ENCODE measurements at places on chromosomes 12 and 14.

DNA sequence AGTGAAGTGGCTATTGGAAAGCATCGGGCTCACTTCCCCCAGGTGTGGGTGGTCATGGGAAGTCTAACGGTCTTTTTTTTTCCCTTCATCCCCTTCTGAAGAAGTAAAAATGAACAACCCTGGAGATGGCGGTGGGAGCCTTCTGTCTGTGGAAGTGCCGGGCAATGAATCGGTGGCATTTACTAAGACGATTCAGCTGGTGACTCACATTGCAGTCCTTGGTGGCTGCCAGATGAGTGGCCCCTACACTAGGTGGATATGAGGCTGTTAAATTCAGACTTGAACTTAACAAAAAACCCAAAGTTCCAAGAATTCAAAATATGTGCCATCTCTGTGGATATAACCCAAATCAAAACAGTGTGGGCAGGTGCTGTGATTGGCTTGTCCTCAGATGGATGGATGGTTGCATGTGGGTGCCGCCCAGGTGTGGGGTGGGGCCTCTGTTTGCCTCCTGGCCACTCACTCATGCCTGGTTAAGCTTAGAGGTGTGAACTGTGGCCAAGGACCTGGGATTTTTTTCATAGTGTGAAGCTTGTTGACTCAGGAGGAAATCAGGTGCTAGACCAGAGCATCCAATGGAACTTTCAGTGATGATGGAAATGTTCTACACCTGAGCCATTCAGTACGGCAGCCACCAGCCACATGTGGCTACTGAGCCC is 176.7 kb upstream of the NOS1 start:
- no peak for DNase-seq

DNA sequence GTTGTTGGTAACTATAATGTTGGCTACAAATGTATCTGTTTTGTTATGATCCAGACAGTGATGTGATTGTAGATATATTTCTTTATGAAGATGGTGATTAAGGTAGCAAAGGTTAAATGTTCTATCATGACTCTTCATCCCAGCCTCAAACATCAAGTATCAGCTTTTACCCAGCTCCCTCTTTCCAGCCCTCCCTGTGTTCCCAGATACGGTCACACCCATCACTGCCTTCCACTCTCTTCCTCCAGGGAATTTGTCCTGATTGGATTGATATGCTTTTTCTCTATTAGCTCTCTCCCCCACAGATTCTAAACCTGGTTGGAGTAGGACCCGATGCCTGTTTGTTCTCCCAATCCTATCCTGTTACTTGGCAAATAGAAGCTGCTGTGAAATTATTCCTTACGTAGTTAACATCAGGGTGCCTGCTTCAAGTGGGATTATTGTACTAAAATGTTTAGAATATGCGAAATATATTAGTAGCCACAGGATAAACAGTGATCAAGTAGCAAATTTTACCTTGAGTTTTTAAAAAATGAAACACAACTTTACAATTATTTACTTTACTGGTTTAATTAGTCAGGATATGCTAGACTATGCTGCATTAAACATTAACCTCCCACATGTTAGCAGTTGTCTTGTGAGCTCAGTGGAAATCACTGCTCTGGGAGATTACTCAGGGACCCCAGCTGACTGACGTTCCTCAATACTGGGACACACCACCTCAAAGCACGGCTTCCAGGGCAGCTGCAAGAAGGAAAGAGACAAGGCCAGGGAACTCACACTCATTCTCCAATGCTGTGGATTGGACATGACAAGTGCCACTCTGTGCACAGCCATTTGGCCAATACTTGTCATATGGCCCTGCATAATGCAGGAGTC is 165.3 kb downstream of the ALX1 start:
- no peak for DNase-seq

GRCh38 chr12:111180426-111181142 is 188.3 kb downstream of the PHETA1 start:
- DNase-seq = no peak

DNA sequence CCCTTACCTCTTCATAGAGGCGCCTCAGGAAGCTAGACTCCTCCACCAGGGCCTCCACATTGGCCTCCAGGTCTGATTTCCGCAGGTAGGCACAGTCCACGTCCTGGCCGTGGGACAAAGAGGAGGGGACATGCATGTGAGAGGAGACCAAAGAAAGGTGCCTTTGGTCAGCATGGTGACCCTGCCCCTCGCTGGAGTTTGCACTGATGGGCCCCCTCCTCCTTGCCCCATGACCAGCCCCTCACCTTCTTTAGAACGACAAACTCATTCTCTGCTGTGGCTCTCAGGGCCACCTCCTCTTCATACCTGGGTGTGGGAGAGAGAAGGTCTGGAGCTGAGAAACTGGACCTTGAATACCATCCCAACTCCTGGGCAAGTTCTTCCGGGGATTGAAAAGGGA is 3.2 kb downstream of the KRT85 start:
- DNase-seq = no peak

GRCh38 chr12:18676996-18677588 is 60.7 kb downstream of the PLCZ1 start:
- DNase-seq = peak; percentile 38

DNA sequence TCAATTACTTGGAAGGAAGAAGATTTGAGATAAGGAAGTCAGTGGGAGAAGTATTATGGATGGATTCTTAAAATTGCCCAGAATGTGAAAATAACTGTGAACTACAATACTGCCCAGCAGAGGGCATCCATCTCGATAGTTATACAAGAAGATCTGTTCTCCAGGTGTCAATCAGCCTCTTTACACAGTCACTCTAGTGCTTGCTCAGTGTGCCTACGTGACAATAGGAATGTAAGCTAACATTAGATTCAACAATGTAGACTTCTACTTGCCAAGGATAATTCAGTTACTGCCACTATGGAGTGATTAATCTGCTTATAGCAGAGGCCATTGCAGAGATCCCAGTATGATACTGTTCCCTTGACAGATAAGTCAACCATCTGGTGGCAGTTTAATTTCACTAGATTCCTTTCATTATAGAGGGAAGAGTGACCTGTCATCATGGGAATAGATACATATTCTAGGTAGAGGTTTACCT is 10.6 kb upstream of the MAP4K5 start:
- peak; percentile 68 for DNase-seq

- peak; percentile 93 for DNase-seq
These were observed 9.7 kb upstream of the IFI27 start for GRCh38 chr14:94100847-94101246.
